ENCODE measurements at places on chromosomes 6 and 20.
A peak's percentile ranks its signal among the peaks of the same experiment; 100 is the strongest.

- DNase-seq: no peak
Observed at GRCh38 chr6:129684323-129684884, 25.6 kb downstream of the ARHGAP18 start.

GRCh38 chr6:133683606-133684005 is 205.3 kb upstream of the TCF21 start:
- no peak for DNase-seq

GRCh38 chr20:49865559-49865958 is 49.8 kb downstream of the SPATA2 start:
- DNase-seq: no peak

- no peak for DNase-seq
Observed at GRCh38 chr6:45073771-45074170, 254.4 kb upstream of the RUNX2 start.

- DNase-seq: peak; percentile 27
Observed at GRCh38 chr20:36717657-36718056, 28.2 kb downstream of the NDRG3 start.

- DNase-seq: no peak
Observed at GRCh38 chr6:89385156-89385667, 26.9 kb downstream of the RRAGD start.

- DNase-seq: no peak
Observed at GRCh38 chr6:136968837-136969236, 46.7 kb downstream of the SLC35D3 start.

DNA sequence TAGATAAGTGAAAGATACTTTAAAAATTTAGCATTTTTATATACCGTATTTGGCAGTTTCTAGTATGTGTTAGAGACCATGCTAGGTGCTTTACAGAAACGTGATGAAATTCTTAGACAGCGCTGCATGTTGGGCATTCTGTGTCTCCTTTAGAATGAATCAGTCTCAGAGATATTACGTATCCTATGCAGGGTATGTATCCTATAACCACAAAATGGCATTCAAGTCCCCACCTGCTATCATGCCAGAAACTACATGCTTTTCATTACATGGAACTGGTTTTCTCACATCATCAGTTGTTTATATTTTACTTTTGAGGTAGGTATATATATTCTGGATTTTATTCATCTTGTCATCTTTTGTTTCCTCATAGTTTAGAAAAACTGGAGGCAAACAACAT is 42.3 kb downstream of the PEX7 start:
- DNase-seq: no peak

DNA sequence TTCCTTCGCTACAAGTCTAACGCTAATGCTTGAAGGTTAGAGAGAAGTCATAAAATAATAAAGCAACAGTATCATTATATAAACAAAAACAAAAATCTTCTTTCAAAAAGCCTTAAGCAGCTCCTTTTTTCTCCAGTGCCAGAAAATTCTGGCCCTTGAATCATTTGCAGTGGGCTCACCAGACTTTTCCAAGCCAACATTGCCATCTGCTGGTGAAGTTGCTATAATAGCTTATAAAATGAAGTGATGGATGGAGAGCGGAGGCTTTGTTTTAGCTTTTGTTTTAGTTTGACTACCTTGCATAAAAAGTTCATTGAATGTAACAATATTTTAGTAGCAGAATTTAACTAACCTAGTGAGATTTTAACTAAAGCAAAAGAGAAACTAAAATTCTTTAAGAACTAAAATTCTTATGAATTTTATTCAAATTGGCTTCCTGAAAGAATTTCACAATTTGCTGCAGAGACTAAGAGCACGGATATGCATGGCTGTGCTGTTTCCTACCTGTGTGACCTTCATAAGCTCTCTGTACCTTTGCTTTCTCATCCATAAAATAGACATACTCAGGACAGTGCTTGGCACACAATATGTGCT is 44.8 kb upstream of the SLC2A12 start:
- peak; percentile 69 for DNase-seq

- DNase-seq: no peak
Observed at GRCh38 chr6:1516742-1517520, 92.8 kb upstream of the FOXC1 start.

- no peak for DNase-seq
Observed at GRCh38 chr20:25504366-25505135, 80.8 kb downstream of the NINL start.

DNA sequence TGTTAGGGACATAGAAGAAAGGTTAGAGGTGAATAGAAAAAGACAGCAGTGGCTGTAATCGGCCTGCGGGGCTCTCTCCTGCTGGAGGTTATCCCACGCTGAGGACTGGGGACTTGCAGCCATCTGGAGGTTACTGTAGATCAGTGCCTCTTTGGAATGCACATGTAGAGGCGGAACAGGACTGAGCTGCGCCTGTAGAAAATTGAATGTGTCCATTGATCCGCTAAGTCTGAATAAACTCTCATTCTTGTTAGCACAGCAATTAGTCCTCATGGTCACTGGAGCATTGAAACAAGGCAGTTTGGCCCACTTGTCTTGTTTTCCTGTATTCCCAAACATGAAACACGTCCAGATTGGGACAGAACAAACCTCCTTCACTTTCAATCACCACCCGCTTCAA is 46.3 kb upstream of the F13A1 start:
- no peak for DNase-seq

- DNase-seq: peak; percentile 74
Observed at GRCh38 chr6:158290659-158291058, 21.6 kb upstream of the TULP4 start.

DNA sequence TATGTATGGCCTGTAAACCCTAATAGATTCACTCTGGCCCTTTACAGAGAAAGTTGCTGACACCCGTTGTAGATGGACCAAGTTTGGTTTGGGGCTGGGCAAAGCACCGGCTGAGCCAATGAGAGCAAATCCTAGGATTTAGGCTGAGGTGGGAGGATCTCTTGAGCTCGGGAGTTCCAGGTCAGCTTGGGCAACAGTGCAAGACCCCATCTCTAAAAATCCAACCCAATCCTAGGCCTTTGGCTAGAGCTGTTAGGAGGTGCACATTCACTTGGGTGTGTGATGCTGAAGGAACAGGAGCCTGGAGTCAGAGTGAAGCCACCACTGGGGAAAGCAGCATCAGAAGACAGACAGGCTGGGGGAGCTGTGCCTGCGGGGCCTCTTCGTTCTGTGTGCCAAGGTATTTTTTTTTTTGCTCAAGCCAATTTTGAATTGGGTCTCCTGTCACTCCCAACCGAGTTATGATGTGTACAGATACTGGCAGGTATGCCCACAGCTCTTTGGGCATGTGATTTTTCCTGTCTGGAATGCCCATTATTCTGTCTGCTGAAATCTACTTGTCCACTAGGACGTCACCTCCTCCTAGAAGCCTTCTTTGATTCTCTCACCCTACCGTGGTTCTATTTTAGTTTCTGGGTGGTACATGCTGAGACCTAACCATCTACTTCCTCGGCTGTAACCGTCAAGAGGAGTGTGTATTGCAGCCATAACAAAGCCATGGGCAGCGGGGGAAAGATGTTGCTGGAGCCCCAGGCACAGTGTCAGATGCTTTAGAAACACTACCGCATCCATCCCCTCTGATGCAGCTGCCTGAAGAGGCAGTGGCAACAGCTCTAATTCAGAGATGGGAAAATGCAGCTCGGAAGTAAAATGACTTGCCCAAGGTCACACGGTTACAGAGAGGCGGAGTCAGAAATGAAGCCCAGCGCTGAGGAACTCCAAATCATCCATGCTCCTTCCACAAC is 54.0 kb downstream of the TTI1 start:
- no peak for DNase-seq

- DNase-seq: no peak
Observed at GRCh38 chr6:40832691-40833090, 206.3 kb downstream of the UNC5CL start.

DNA sequence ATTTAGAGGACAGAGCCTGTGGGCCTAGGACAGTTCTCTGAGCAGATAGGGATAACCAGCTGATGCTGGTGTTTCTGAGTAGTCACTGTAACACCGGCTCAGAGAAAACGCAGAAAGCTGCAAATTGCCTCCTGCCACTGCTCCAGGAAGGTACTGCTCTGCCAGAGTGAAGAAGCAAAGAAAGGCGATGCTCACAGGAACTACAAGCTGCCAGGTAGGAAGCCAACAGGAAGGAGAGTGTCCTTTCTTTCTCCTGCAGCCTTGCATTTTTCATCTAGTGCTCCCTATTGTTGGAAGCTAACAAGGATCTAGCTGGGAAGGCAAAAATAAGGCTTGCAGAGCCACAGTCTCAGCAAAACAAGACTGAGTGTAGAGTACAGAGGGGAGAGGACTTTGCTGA is 70.7 kb upstream of the RAB32 start:
- DNase-seq: no peak

GRCh38 chr6:89955364-89955763 is 61.1 kb downstream of the GJA10 start:
- DNase-seq: no peak

GRCh38 chr6:36769676-36770499 is 69.4 kb downstream of the CPNE5 start:
- DNase-seq: peak; percentile 42

- DNase-seq: no peak
Observed at GRCh38 chr6:84348801-84349200, 121.4 kb upstream of the CEP162 start.

DNA sequence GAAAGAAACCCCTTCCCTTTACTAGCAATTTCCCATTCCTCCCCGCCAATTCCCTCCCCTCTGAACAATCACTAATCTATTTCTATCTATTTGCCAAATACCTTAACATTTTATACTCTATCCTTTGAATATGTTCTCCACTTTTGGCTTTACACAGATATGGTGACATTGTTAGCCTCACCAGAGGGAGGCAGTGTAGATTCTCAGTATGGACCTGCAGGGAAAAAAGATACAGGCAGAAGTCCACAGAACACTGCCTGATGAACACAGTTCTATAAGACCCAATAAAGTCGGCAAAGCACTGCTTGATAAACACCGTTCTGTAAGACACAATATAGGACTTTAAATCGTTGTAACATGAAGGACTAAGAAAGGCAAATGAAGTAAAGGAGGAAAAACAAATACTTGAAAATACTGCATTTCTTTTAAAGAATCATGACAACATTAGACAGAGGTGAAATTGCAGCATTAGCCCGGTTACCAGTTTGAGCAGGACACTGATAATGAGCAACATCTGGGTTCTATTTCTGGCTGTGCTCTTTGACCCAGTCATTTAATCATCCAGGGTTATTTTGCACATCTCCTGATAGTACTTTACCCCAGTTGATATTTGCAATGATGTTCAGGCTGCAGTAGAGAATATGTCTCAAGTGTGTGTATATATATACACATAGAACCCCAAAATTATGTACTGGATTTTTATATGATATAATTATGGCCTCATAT is 296.8 kb downstream of the UTRN start:
- DNase-seq: peak; percentile 45

DNA sequence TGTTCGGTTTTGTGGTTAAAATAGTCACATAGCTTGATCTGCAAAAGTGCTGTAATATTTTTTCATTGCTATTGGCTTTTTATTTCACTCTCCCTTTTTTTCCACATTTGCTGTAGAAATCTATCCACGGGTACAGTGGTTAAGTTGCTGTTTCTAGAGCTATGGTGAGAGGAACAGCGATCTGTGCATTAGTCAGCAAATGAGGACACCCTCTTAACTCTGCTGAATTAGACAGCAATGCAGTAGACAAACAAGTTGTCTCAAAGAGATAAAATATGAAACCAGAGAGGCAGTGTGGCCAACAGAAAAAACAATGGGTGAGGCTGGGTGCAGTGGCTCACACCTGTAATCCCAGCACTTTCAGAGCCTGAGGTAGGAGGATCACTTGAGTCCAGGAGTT is 17.6 kb upstream of the SYNJ2 start:
- DNase-seq: no peak

DNA sequence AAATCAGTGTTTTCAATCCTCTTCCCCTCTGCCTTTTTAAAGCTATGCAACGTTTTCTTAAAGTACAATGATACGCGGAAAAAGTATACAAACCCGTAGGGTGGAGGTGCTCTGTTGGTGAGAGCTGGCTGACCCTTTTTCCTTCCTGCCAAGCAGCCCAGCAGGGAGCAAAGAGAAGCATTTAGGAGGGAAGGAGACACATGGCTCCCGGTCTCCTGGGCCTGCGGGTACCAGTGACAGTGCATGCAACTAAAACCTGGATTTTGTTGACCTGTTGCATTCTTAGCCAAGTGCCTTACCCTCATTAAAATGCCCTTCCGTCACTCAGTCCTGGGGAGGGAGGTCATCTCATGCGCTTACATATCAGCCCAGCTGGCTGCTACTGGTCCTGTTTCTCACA is 87.2 kb downstream of the SLX4IP start:
- no peak for DNase-seq

- no peak for DNase-seq
Observed at GRCh38 chr6:162337412-162337811, 390.2 kb downstream of the PRKN start.

DNA sequence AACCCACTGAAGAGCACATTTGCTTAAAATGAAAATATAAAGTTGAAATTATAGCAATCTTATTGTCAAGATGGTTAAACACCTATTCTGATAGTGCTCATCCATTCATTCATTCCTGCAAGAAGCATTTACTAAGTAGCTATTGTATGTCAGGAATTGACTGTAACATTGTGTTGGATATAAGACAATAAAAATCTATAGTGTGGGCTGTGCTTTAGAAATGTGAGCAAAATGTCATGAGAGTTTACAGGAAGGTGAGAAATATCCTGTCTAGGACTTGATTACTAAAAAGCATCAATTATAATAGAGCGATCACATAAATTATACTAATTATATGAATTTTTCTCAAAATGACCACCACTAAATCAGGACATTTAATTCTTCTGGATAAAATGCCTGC is 123.0 kb downstream of the HAO1 start:
- no peak for DNase-seq

DNA sequence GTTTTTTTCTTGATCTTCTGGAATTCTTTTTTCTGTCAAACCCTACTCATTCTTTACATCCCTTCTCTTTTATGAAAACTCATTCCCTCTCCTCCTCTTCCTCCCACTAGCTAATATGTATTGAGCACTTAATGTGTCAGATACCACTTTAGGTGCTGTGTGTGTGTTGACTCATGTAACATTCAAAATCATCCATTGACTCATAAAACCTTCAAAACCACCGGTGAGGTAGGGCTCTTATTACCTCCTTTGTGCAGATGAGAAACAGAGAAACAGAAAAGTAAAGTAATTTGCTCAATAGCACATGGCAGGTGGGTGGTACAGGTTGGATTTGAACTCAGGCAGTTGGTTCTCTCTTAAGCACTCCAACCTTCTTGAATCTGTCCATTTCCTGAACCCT is 136.3 kb upstream of the NEDD9 start:
- peak; percentile 56 for DNase-seq

GRCh38 chr6:65402564-65402963 is 304.5 kb downstream of the EYS start:
- DNase-seq: no peak

All from CD4-positive, alpha-beta T cell treated with Interleukin-2 at 100 ng/mL for 4 hours (primary cell).